ENCODE measurements at places on chromosomes 4 and X. TPM values are rescaled to one million over a fixed set of nuclear protein-coding genes. Genes with fewer than 3 reads are reported as not detected.

DNA sequence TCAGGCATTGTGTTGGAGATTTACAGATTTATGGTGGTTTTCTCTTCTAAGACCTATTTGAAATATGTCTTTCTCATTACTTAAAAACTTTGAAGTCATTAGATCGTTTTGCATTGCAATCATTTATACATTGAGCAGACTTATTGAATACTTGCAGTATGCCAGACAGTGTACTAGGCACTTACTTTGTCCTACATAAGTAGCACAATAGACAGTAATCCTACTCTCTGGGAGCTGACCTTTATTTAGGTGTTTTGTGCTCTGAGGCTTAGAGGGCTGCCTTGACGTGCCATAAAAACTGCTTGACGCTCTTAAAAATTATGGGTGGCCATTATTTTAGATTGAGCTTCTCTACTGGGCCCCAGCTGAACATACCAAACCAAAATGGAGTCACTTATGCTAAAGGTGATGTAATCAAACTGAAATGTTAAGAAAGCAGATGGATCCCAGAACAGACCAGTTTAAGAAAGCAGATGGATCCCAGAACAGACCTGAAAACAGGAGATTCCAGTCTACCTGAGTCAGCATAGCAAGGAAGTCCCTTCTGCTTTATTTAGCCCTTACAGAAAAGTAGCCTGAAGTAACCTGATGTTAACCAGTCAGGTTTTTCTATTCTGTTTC lies 42.4 kb downstream of the PTTG2 start:
- H3K4me1 ChIP-seq: peaks cover 2% of the 10 kb centered on the region
- DNase-seq: no peak
- no peak overlapping the region for H3K27ac ChIP-seq

DNA sequence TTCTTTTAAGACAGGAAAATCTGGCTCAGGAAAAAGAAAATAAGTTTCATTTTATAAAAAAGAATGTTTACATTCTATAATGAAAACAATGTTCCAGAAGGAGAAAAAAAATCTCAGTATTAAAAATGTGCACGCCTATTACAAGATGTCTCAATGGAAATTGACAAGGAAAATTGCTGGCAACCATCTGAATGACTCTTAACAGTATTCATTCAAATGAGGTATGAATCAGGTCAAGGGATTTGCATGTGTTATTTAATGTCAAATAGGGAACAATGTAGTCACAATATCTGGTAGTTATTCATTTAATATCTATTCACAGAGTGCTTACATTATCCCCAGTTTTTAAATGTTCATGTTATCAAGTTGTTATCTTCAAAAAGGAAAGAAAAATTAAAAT lies 208.4 kb upstream of the TRAM1L1 start:
- H3K27me3 ChIP-seq: no peaks in the 10 kb centered on the region
- no peak for DNase-seq
- H3K4me1 ChIP-seq: no peaks in the 10 kb centered on the region
- no peaks in the 10 kb centered on the region for H3K36me3 ChIP-seq

DNA sequence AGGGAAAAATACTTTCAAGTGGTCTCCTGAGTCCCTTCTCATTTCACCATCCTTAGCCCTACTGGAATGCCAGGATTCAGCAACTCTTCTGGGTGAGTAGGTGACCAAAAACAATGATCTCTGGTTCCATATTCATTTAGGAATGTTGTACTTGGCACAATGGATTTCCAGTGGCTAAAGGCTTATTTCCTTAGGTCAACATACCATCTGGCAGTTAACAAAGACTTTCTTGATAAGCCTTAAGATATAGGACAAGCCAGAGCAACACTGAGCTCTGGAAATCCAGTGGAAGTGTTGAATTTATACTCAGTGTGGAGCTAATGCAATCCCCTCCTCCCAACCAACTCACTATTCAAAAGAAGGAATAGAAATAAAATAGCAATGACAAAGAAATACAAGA lies 139.4 kb upstream of the EMCN start:
- no peaks in the 10 kb centered on the region for H3K36me3 ChIP-seq
- no peak overlapping the region for H3K27ac ChIP-seq
- H3K27me3 ChIP-seq: no peaks in the 10 kb centered on the region
- no peak for DNase-seq
- H3K4me1 ChIP-seq: no peaks in the 10 kb centered on the region
- no peak overlapping the region for H3K4me3 ChIP-seq

DNA sequence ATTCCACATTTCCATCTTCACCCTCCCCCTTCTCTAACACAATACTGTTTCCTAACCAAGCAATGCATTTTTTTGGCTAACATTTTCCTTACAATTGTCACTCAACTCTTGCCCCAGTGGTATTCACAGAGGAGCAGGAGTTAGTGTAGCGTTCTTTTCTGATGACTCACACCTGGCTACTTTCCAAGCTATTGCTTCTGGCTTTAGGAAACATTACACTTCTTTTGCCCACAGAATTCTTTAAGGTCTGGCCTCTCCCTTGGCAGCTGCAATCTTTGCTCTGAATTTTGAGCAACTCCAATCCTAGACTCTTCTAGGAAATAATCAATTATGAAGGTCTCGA lies 27.5 kb upstream of the PDGFC start:
- H3K27me3 ChIP-seq: no peaks in the 10 kb centered on the region
- H3K27ac ChIP-seq: no peak overlapping the region
- no peaks in the 10 kb centered on the region for H3K36me3 ChIP-seq
- H3K4me1 ChIP-seq: peaks cover 9% of the 10 kb centered on the region

- H3K27ac ChIP-seq: no peak overlapping the region
- H3K36me3 ChIP-seq: no peaks in the 10 kb centered on the region
- H3K27me3 ChIP-seq: no peaks in the 10 kb centered on the region
- no peak overlapping the region for H3K4me3 ChIP-seq
- no peaks in the 10 kb centered on the region for H3K4me1 ChIP-seq
Measured at GRCh38 chrX:22662776-22663175, 337.0 kb upstream of the DDX53 start.

GRCh38 chr4:142435599-142436235 lies 410.4 kb downstream of the INPP4B start:
- H3K4me3 ChIP-seq: no peak overlapping the region
- no peak overlapping the region for H3K27ac ChIP-seq
- no peaks in the 10 kb centered on the region for H3K36me3 ChIP-seq
- DNase-seq: no peak
- no peaks in the 10 kb centered on the region for H3K4me1 ChIP-seq

DNA sequence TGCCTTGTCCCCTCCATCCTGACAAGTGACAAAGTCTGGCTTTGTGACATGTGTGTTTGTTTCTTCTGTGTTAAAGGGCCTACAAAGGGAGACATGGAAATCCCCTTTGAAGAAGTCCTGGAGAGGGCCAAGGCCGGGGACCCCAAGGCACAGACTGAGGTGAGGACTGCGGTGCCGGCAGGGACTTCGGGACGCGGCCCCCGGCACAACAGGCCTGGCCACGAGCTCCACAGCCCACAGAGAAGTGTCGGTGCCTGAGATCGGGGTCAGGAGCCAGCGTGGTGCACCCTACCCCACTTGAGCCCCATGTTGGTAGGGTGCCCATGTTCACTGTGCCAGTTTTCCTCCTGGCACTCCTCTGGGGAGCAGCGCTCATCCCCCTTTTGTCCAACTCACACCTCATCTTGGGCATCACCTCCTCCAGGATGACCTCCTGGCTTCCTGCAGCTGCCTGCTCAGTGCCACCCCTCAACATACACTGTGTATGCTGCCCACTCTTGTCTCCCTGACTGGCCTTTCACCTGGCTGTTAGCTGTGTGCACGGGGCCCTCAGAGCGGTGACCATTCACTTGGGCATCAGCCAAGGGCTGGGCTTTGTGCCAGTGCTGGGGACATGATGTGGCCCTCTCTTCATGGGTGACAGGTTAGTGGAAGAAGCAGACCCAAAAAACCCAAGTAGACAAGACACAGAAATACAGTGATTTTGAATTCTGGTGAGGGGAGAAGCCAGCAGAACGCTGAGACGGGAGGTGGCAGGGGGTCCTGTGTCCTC lies 17.6 kb downstream of the WFS1 start:
- DNase-seq: no peak
- no peaks in the 10 kb centered on the region for H3K4me1 ChIP-seq
- no peak overlapping the region for H3K4me3 ChIP-seq
- H3K36me3 ChIP-seq: peaks cover 17% of the 10 kb centered on the region

DNA sequence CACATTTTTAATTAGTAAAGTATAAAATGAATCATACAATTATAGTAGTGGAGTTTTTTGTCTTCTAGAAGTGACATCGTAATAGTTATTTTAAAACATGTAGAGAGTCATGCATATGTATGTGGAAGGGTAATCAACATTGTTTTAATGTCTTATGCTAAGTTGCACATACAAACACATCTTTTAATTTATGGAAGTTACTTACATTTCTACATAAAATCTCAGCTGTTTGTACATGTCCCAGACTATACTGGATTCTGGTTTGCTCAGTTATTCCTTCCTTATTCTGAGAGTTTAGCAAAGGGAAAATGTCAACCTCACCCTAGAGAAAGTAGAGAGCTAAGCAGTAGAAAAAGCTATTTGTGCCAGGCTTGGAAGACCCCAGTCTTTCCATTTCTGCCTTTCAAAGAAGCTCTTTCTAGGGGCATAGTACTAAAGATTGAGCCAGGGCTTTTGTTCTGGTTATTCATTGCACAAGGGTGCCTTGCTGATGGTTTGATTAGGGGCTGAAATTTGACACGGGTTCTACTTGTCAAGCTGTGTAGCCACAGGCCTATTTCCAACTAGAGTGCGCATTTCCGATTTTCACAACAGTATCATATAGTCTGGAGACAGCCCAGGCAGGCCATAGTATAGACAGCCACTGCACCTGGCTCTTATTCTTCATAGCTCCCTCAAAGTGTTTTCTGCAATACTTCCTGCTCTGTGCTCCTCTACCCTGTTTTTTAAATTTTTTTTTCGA lies 106.3 kb downstream of the RPA4 start:
- H3K27me3 ChIP-seq: no peaks in the 10 kb centered on the region
- DNase-seq: no peak
- H3K4me1 ChIP-seq: no peaks in the 10 kb centered on the region
- no peaks in the 10 kb centered on the region for H3K36me3 ChIP-seq

GRCh38 chrX:103913356-103914020 lies 48.9 kb upstream of the TMSB15B start:
- H3K27me3 ChIP-seq: no peaks in the 10 kb centered on the region
- no peak overlapping the region for H3K4me3 ChIP-seq

- H3K36me3 ChIP-seq: no peaks in the 10 kb centered on the region
- H3K4me3 ChIP-seq: no peak overlapping the region
- no peaks in the 10 kb centered on the region for H3K4me1 ChIP-seq
- H3K27ac ChIP-seq: no peak overlapping the region
Measured at GRCh38 chr4:142230991-142231390, 594.6 kb downstream of the IL15 start.

- no peaks in the 10 kb centered on the region for H3K4me1 ChIP-seq
- H3K27ac ChIP-seq: no peak overlapping the region
- H3K36me3 ChIP-seq: no peaks in the 10 kb centered on the region
- peaks cover 2% of the 10 kb centered on the region for H3K27me3 ChIP-seq
- no peak overlapping the region for H3K4me3 ChIP-seq
- no peak for DNase-seq
Measured at GRCh38 chrX:140526171-140526570, 21.3 kb upstream of the SOX3 start.

DNA sequence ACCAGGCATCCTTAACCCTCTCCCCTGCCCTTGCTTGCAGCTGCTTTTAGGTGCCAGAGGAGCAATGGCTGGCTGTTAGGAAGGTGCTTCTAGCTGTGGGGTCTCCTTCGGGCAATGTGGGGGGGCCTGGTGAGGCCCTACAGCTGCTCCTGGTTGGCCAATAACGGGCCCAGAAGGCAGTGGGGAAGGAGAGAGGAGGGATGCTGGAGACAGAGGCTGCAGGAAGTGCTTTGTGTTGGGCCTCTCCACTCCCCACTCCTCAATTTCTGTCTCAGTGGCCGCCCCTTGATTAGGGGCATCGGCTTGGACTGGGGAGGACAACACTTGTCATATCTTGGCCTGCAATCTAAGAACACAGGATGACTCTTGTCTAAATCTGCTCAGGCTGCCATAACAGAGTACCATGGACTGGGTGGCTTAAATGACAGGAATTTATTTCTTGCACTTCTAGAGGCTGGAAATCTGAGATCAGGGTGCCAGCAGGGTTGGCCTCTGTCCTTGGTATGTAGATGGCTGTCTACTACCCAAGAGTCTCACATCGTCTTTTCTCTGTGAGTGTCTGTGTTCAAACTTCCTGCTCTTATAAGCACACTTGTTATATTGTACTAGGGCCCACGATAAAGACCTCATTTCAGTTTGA lies 374.3 kb downstream of the MID1IP1 start:
- H3K27ac ChIP-seq: no peak overlapping the region
- H3K4me1 ChIP-seq: no peaks in the 10 kb centered on the region
- peaks cover 6% of the 10 kb centered on the region for H3K27me3 ChIP-seq
- no peak for DNase-seq
- no peak overlapping the region for H3K4me3 ChIP-seq

DNA sequence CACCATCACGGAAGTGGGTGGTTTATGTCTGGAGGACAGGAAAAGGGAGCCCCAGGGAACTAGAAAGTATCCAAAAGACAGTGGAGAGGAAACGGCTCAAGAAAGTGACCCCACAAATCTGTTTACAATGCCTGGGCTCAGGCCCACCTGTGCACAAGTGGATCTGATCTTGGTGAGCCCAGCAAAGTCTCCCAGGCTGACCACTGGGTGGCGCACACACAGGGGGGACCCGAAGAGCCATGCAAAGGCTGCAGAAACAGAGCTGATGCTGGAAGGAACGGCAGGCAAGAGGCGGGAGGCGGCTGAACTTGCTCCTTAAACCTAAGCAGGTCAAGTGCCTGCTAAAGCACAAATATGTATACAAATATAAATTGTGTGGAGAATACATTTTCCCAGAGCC lies 9.6 kb downstream of the HAUS7 start:
- H3K4me1 ChIP-seq: no peaks in the 10 kb centered on the region
- H3K27me3 ChIP-seq: no peaks in the 10 kb centered on the region
- no peak overlapping the region for H3K27ac ChIP-seq
- H3K4me3 ChIP-seq: no peak overlapping the region
- DNase-seq: peak; percentile 61

PPP4R3C gene
- not detected for total RNA-seq

HMGN5 gene
- total RNA-seq: 5.6 TPM

CD38 gene
- 8.9 TPM for total RNA-seq

STK32B gene
- 18.2 TPM for total RNA-seq

PAGE5 gene
- not detected for total RNA-seq

PPP3CA gene
- 31.5 TPM for total RNA-seq

SPATA4 gene
- total RNA-seq: 1.2 TPM

GAR1 gene
- total RNA-seq: 14.9 TPM

CCKAR gene
- total RNA-seq: not detected

DDX53 gene
- total RNA-seq: not detected

PRRG3 gene
- 0.44 TPM for total RNA-seq

Data from kidney (tissue), 22 donors.